ENCODE measurements at places on chromosomes 16 and 17.

- no peak for DNase-seq
Observed at GRCh38 chr16:13634253-13634652, 285.7 kb upstream of the ERCC4 start.

GRCh38 chr16:19703172-19703889, 14.7 kb downstream of the KNOP1 start:
- DNase-seq: no peak

DNA sequence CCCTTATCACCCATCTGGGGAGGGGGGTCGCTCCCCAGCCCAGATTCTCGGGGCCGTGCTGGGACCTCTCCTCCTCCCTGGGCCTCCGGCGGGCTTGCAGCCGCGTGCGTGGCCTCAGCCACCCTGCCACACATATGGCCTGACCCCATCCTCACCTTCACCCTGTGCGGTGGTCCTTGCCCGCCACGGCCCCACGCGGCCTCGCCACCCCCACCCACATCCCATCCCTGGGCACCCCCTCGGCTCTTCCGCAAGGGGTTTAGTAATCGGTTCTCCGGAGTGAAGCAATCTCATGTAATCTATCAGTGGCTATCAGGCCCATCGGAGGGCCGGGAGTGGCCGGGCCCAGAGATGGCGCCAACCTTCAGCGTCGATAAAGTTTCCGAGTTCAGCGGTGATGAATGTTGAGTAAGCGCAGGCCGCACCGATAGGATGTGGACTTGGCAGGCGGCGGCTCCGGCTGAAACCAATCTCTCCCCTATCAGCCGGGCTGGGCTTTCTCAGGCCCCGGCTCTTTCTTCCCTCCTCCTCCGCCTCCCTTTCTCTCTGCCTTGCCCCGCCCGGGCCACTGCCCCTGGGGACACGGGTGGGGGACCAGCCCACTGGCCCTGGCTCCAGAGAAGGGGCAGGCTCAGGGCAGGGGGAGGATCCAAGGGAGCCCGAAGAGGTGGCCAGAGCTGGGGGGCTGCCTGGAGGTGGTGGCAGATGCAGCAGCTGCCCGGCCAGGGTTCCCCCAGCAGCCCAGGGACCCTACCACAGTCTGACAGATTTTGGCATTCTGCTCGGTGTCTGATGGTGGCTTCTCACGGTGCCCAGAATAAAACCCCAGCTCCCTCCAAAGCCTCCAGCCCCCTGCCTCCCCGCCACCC, 20.8 kb downstream of the ZFPM1 start:
- DNase-seq: no peak

DNA sequence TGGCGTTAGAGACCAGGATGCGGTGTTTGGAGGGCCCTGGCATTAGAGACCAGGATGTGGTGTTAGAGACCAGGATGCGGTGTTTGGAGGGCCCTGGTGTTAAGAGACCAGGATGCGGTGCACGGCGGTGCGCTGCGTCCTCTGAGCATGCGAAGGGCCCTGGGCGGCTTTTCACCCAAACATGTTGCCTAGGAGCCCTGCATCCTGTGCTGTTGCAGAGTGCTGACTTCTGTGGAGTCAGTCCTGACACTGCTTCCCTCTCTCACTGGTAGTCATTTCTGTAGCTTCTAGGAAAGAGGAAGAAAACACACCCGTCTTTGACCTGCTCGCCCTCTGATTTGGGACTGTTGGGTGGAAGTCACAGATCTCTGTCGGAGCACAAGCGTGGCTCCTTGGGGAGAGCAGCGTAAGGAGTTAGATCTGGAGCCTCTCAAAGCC, 141.2 kb downstream of the LAT start:
- DNase-seq: no peak
